ENCODE measurements at places on chromosomes 12 and 14.

DNA sequence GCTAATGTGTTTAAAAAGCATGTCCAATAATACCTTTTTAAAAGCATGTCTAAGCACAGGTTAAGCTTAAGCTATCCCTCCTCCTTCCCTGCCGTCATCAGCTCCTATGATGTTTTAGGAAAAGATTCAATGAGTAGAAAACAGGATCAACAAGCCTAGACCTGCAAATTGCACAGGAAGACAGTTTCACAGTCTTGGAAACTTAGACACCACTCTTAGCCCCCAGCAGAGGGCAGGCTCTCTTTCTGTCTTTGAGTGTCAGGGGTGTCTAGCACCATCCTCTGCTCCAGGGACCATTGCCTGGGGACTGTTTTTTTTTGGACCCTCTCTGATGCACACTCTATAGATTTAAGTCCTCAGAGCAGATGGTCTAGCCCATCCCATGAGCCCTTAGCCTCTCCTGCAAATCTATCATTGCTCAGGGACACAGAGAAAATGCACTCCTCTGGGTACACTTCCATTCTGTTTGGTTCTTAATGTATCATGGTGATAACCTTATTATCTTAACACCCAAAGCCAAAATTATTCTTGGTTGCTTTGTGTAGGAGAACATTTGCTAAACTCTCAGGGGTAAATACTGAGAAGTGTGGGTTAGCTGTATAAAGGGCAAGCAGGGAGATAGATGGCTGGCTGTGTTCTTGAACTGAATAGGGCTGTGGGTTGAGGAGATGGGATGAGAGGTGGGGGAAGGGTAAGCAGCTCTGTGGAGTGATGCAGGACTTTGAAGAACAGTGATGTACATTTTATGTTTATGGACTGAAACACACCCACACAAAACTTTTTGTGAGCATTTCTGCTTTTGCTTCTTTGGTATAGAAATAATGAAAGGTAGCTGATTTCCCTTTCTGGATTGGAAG is 259.9 kb upstream of the DDHD1 start:
- DNase-seq: no peak

GRCh38 chr14:41397926-41398325 is 208.8 kb upstream of the LRFN5 start:
- DNase-seq: no peak

DNA sequence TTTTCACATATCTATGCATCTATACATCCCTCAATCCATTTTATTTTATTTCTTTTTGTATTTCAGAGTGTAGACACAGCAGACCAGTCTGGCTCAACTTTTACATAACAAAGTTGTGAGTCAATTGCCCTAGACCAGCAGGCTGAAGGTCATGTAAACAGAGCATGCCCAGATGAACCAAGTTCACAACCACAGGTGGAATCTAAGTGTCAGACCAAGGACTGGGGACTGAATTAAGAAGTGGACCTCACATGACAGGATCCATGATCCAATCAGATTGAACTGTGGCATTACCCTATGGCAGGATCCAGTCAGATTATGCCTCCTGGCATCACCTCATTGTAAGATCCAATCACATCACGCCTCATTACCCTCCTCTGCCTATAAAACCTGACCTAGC is 455.8 kb downstream of the SOX5 start:
- DNase-seq: no peak

DNA sequence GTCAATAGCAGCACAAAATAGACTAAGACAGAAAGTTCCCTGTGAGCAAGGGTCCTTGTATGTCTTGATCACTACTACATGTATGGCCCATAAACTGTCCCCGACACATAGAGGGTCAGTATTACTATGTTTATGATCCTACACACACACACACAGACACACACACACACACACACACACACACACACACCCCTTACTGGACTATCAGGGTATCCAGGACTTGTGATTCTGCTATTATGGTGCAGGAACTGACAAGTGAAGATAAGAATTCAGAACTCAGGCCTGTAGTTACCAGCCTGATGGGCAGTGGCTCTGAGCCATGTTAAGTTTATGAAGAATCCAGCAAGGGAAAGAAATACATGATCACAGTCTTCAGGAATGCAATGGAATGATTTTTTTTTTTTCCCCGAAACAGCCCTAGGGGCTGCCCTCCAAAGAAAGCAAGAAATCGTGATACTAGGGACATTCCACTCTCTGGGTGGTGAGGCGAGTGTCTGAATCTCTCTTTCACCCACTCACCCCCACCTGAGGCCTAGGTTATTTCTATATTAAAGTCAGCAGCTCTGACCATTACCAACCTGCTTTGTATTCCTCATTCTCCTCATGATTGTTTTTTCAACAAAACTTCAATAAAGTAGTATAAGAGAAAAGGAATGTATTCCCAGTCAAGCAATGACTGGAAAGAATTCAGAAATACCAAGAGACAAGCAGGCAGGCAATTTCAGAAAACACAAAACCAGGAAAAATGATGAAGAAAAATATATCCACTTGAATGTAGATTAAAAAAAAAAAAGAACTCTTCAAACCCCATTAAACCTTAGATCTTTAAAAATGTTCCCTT is 105.8 kb downstream of the AVPR1A start:
- no peak for DNase-seq

DNA sequence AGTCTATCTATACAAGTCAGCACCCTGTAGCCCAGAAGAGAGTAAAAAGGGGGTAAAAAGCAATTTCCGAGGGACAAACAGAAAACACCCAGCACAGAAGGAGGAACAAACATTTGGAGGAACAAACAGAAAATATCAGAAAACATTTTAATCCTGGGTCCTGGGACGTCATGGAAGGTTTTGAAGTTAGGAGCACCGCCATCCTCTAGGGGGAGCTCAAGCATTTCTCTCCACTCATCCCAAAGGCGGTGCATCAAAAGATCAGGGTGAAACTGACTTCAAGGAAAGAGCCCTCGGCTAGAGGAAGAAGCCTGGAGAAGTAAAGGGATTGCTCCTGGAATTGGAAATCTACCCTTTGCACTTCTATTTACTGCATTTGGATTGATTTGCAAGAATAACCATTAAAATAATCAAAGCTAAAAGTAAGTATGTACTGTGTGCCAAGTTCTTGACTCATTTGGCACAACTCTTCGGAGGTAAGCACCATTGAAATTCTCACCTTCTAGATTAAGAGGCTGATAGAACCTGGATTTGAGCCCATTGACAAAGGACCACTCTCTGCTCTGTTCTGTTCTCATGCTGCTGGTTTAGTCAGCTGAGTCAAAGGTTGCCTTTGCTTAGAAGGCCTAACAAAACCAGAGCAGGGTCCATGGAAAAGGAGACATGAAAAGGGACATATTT is 17.2 kb upstream of the POC1B start:
- DNase-seq: peak; percentile 45

- no peak for DNase-seq
These were observed 69.7 kb upstream of the SLC38A2 start for GRCh38 chr12:46442239-46442638.

GRCh38 chr12:45909041-45909713 is 81.2 kb downstream of the SCAF11 start:
- DNase-seq: no peak

- no peak for DNase-seq
These were observed 26.3 kb upstream of the KIF26A start for GRCh38 chr14:104112113-104112505.

DNA sequence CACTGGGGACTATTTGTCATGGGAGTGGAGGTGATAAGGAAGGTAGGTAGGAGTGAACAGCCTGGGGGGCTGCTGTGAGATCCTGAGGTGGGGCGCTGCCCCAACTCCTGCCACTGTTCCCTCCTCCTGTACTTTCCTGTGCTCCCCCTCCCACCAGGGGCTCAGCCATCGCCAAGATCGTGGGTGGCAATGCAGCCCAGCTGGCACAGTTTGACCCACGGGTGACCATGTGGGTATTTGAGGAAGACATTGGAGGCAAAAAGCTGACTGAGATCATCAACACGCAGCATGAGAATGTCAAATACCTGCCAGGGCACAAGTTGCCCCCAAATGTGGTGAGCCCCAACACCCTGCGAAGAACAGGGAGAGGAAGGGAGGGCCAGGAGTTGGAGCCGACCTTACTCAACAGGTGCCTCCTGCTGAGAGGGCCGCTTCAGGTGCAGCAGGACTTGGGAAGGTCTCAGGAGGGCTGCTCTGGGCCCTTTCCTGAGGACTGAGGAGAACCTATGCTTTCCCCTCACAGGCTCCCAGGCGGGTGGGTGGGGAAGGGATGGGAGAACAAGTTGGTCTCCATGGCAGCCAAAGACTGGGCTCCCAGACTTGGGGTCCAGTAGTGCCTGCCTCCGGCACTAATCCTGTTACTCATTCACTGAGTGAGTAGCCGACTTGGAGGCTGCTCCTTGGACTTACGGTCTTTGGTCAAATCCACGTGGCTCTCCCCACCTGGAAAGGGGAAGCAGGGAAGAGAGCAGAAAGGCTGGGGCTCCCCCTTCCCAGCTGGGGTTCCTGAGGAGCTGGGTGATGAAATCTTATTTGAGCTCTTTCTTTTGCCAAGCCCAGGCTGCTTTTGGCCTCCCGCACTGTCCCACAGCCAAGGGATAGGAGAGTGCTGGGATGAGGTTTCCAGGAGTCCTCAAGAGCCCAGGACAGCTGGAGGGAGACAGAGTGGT is 884 bp downstream of the GPD1 start:
- peak; percentile 88 for DNase-seq

- DNase-seq: no peak
These were observed 735 bp upstream of the MAPKAPK5 start for GRCh38 chr12:111841236-111841749.

GRCh38 chr14:61130512-61131260 is 149.6 kb downstream of the SLC38A6 start:
- DNase-seq: peak; percentile 97

- no peak for DNase-seq
These were observed 177.9 kb upstream of the PRMT8 start for GRCh38 chr12:3313066-3313465.

DNA sequence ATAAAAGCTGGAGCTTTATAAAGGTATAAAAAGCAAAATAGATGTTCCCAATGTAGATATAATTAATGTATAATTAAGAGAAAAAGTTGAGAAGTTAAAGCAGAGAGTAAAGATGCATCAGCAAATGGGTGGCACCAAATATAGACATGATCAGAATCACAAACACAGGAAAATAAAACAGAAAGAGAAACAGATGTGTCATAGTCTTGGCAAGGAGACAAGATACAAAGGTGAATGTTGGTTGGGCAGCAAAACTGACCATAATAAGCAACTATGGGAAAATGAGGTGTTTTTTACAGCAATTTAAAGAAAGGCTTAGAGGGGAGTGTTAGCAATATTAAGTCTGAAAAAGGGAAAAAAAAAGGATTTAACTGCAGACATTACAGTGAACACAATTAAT is 135.4 kb upstream of the CLEC14A start:
- no peak for DNase-seq

- peak; percentile 12 for DNase-seq
These were observed 165.8 kb downstream of the MON2 start for GRCh38 chr12:62632411-62632918.

- DNase-seq: no peak
These were observed 1.4 kb upstream of the RFLNA start for GRCh38 chr12:124293286-124294003.

DNA sequence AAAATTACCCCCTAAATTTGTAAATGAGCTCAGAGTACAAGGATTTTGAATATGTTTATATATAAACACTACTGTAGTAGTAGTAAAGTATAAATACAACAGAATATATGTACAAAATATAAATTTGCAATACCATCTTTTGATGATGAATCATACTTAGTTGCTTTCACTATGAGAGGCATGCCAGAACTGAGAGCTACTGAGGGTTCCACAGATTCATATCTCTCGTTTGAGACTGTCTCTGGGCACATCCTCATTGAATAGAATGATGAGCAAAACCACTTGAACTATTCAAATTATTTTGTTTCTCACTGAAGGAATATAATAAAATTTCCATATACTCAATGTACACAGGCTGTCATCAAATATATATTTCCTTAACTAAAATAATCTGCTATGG is 417.6 kb downstream of the NAV3 start:
- no peak for DNase-seq

DNA sequence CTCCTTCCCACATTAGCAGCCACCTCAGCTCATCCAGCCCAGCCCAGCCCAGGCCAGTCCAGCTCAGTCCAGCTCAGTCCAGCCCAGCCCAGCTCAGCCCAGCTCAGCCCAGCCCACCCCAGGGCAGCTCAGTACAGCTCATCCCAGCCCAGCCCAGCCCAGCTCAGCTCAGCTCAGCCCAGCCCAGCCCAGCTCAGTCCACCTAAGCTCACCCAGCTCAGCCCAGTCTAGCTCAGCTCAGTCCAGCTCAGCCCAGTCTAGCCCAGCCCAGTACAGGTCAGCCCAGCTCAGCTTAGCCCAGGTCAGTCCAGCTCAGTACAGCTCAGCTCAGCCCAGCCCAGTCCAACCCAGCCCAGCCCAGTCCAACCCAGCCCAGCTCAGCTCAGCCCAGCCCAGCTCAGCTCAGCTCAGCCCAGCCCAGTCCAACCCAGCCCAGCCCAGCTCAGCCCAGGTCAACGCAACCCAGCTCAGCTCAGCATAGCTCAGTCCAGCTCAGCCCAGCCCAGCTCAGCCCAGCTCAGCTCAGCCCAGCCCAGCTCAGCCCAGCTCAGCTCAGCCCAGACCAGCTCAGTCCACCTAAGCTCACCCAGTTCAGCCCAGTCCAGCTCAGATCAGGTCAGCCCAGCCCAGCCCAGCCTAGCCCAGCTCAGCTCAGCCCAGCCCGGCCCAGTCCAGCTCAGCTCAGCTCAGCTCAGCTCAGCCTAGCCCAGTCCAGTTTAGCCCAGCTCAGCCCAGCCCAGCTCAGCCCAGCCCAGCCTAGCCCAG is 63.0 kb downstream of the TMEM121 start:
- DNase-seq: no peak

GRCh38 chr12:132260721-132261120 is 68.7 kb downstream of the GALNT9 start:
- DNase-seq: no peak

DNA sequence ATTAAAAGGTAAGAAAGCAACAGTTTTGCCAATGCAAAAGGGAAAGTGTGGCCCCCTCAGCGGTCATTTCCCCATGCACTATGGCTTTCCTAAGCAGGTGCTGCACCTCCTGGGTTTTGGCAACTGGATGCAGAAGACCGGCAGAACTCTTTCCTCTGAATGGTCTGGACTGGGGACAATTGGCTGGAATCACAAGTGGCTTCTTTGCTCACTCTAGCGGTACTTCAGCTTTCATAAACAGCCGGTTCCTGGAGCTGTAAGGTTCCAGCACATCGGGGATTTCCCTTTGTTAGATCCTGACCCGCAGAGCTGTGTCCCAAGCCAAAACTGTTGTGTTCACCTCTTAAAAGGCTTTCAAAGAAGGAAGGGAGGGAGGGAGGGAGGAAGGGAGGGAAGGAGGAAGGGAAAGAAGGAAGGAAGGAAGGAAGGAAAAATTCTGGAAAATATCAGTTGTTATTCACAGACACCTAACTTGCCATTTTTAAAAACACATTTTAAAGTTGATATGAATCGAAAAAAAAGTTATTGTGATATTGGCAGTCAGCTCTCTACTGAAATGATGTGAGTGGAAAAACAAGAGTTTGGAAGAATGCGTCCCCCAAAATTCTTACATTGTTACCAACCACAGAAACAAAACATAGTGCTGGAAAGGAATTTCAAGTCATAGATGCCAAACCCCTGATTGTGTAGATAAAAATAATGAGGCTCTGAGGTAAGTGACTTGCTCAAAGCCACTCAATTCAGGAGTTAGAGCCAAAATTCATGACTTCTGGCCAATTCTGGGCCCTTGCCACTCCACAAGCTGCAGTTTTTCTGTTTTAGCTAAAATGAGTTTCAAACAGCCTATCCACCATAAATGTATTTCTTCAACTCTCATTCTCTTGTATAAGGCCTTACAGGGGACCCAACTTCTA is 220.6 kb upstream of the HMGA2 start:
- no peak for DNase-seq

Data from gastrocnemius medialis (tissue), 4 donors.